ENCODE measurements at places on chromosomes 7 and 10.

GRCh38 chr7:158997471-158997870 lies 141.1 kb downstream of the DYNC2I1 start:
- no peak for DNase-seq

DNA sequence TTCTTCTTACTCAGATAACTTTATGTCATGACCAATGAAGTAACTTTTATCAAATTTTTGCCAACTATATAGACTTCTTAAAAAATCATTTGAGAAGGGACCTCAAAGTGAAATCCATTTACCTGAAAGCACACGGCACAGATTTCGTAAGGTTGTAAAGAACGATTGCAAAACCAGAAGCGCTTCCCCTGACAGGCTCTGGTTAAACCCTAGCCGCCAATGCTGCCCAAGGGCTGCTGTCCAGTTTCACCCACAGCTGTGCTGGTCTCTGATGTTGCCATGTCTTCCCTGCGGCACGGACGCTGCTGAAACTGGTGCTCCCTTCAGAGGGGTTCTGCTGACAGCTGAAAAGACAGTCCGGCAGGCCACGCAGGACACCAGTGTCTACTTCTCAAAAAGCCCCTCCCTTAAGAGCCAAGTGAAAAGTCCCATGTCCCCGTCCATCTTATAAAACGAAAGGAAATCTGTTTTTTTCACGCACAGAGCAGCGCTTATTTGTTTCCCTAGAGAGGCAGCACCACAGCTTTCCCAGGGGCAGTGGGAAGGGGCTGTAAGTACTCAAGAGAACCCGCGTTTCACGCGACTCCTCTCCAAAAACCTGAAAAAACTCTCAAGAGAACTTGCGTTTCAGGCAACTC lies 32.5 kb downstream of the GNA12 start:
- no peak for DNase-seq

DNA sequence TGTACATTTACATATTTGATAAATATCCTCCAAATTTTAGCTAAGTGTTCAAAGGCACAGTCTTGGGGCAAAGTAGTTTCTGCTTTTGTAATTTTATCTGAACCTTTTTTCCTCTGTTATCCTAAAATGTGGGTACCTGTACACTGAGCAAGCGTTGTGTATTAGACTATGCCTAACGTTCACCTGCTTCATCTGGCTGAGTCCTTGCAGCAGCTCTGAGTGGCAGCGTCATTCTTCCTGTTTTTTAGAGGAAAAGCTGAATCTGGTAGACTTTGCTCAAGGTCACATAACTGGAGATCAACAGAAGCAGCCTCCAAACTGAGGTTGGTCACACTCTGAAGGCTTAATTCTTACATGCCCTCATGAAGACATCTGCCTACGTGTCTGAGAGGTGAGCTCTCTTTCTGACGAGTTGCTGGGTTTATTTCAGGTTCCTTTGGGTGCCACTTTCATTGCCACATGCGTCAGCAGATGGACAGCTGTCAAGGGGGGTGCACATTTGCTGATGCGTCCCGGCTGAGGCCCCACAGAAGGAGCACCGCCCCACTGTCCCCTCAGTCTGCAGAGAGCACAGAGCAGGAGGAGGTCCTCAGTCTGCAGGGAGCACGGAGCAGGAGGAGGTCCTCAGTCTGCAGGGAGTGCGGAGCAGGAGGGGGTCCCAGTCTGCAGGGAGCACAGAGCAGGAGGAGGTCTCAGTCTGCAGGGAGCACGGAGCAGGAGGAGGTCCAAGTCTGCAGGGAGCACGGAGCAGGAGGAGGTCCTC lies 406.5 kb upstream of the SHH start:
- no peak for DNase-seq

DNA sequence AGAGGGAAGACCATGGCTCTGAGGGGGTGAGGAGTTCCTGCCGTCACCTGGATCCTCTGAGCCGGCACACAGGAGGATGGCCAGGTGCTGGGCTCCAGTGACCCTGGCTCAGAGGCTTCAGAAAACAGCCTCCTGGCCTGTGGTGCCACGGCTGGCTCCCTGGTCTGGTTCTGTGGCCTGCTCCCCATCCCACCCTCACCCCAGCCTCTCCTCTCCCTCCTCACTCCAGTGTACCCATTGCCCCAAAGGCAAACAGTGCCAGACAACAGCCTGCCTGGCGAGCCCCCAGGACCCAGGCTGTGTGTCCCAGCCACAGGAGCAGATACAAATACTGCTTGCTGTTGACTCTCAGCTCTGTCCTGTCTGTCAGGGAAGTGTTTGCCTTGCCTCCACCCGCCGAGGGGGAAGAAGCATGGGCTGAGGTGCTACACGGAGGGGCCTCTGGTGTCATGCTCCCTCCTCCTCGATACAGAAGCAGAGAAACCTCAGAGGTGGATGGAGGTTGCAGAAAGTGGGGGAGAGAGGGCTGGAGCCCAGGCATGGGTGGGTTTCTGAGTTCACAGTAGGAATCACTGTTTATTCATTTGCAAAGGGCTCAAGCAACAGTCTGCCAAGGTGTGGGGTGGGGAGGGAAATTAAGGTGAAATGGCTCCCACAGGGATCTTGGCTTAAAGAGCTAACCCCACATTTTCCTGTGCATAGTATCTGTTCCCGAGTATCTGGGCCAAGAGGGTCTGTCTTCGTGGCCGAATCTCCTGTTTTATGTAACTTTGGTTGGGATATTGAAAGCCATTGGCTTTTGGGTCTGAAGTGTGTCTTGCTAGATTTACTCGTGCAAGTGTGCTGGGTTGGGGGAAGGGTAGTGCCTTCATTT lies 5.5 kb downstream of the ADRA2A start:
- DNase-seq: no peak

- DNase-seq: no peak
Measured at GRCh38 chr10:8430321-8430720, 375.8 kb downstream of the GATA3 start.

DNA sequence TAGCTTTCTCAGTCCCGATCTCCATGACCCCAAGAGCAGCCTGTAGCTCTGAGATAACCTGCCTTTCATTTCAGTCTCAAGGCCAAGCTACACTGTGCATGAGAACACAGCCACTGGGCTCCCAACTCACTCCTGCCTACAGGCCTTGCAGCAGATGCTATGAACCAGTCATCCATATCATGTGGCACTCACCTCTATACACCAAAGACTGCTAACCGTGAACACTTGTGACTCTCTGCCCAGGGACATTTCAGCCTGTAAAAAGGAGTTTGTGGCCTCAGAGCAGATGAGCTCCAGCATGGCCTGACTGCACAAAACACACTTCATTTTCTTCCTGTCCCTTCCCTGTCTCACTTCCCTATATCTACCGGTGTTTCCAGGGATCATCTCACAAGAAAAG lies 56.9 kb upstream of the NPY start:
- no peak for DNase-seq

- DNase-seq: no peak
Measured at GRCh38 chr10:114751856-114752255, 69.7 kb upstream of the FHIP2A start.

- DNase-seq: no peak
Measured at GRCh38 chr7:134752006-134752760, 27.3 kb upstream of the CALD1 start.

- no peak for DNase-seq
Measured at GRCh38 chr7:133934262-133934976, 192.7 kb upstream of the LRGUK start.

GRCh38 chr7:50155755-50156154 lies 62.7 kb upstream of the ZPBP start:
- DNase-seq: no peak

DNA sequence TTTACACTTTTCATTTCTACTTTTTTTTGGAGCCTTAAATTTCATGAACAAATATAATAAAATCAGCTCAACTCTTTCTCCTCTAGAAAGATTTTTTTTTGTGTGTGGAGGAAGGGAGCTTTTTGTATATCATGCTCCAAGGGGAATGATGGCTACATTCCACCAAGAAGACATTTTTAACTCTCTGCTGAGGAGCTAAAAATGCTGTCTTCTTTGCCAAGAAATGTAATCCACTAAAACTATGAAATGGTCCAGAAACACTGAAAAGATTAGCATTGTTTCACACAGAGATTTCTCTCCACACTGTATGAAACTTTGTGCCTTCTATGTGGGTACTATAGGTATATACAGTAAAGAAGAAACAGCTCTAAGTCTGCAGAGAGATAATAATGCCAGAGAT lies 74.1 kb upstream of the ANK3 start:
- DNase-seq: no peak

DNA sequence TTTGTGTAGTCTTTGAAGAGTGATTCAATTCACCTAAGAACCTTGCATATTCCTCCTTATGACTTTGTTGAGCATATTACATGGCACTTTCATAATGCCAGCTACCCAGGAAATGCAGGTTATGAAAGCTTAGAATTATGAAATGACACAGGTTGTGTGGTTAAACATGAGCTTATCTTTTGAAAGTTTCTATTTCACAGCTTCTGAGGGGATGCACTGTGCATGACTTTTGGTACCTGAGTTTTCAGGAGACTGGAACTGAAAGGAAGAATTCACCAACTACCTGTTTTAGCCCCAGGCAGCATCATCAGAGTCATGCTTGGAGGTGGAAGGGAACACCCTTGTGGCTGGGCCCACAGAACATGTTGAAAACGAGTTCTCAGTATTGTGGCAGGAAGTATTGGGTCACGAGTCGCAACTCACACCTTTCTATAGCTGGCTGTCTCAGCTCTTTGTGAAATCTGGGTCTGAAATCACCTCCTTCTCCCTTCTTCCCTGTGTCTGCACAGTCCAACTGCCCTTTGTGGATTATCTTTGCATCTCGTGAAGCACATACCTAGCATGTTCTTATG lies 228.2 kb downstream of the PTEN start:
- no peak for DNase-seq

DNA sequence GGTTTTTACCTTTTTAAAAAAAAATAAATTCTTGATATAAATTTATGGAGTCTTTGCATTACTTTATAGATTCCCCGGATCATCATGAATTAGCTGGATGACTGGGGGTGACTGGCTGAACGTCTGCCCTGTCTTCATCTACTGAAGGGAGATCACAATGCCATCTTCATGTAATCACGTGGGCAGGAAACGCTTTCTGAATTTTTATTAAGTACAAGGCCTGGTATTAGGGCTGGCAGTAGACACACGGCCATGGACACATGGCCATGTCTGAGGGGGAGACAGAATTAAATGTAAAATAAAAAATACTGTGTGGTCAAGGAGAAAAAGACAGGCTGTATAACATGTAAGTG lies 111.2 kb downstream of the VIPR2 start:
- DNase-seq: no peak

DNA sequence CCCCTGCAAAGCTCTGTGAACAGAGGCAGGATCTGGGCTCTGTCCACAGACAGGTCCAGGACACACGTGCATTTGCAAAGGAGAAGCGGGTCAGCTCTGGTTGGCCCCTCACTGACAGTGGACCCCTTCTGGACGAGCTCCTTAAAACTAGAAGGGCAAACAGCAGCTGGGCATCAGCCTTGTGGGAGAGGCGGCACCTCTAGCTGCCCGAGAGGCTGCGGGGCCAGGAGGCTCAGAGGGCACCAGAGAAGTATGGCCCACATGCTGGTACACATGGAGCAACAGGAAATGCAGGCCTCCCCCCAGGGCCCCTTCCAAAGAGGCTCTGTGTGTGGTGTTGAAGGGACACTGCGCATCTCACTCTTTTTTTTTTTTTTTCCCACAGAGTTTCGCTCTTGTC lies 233.0 kb upstream of the TCERG1L start:
- no peak for DNase-seq

DNA sequence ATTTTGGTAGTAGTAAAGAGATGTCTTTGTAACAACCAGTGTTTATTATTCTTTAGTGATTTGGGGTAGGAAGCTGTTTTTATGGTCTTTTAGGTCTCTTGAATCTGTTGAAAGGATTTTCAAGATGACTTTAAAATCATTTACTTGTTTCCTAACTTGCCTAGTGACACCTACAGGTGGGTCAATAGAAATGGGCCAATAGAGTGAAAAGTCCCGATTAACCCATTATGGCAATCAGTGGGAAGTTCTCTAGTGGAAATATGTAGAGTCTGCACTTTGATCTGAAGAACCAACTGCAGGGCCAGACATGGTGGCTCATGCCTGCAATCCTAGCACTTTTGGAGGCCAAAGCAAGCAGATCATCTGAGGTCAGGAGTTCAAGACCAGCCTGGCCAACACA lies 374.7 kb upstream of the BMPER start:
- DNase-seq: no peak

GRCh38 chr7:152968514-152968913 lies 209.0 kb downstream of the ACTR3B start:
- no peak for DNase-seq

DNA sequence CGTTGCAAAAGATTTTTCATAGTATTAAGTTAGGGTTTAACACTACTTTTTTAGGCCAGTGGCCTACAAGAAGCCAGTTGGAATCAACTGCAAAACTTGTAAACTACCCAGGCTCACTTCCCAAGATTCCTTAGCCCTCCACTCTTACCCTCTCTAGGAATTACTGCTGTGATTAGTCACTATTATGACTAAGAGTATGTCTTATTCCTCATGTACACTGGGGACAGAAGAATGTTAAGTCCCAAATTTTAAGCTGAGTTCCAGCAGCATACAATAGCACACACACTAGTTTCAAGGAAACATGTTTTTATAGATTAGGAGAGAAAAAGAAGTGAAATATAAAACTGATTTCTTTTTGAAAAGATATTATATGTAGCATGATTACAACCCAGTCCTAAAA lies 42.8 kb downstream of the FBXL13 start:
- no peak for DNase-seq

DNA sequence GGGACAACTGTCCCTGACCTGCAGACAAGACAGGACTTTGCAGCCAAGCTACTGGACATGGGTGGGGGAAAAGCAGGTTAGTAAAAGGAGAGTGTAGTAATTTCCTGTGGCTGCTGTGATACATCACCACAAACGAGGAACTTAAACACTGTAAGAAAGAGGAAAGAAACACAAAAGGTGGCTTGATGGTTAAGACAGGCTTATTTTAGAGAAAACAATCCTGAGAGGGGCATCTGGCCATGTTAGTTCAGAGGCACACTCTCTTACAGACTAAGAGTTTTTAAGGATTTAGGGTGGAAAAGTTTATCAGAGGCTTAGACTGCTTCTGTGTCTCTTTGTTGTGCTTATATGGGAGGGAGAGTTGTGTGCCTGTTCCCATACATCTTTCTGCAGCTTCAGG lies 667.0 kb downstream of the TYW1 start:
- DNase-seq: no peak

DNA sequence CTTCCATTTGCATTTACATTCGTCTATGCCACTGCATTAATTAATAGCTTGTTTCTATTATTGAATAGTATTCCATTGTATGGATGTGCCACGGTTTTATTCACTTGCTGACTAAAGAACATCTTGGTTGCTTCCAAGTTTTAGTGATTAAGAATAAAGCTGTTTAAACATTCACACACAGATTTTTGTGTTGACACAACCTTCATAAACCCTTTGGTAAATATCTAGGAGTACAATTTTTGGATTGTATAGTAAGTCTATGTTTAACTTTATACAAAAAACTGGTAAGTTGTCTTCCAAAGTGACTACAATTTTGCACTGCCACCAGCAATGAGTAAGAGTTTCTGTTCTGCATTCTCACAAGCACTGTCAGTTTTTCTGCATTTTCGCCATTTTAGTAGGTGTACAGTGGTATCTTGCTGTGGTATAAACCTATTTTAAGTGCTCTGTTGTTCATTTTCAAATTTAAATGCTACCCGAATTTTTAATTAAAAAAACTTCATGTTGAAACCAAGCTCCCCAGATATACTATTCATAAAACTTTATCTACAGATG lies 121.4 kb downstream of the RNF133 start:
- DNase-seq: no peak

Data from renal pelvis (tissue), 12 donors.